ENCODE measurements at places on chromosomes 7 and 10. TPM values are rescaled to one million over a fixed set of nuclear protein-coding genes. Genes with fewer than 3 reads are reported as not detected.

The LIPM gene
- total RNA-seq: not detected

The ZNF467 gene
- total RNA-seq: 0.22 TPM

The HHEX gene
- not detected for total RNA-seq

The NXPH1 gene
- not detected for total RNA-seq

All from placental epithelial cell (primary cell).